ENCODE measurements at places on chromosomes 7 and 10.
A peak's percentile ranks its signal among the peaks of the same experiment; 100 is the strongest.

DNA sequence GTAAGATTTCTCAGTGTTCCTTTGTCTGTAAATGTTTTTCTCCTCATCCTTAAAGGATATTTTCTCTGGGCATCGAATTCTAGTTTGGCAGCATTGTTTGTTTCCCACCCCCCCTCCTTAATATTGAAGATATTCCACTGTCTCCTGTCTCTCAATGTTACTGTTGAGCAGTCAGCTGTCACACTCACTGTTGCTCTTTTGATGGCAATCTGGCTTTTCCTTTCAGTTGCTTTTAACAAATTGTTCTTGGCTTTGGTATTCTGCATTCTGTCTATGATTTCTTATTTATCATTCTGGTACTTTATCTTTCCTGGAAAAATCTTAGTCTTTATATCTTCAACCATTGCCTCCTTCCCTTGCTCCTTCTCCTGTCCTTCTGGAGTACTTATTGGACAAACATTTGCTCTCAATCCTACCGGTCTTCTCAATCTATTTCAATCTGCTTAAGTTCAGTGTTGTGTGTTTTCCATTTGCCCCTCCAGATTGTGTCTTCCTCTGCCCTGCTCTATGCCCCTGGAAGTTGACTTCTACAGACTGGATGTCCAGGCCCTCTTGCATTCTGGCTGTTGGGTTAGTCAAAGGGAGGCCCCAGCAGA is 9.3 kb upstream of the GTPBP4 start:
- DNase-seq: no peak

DNA sequence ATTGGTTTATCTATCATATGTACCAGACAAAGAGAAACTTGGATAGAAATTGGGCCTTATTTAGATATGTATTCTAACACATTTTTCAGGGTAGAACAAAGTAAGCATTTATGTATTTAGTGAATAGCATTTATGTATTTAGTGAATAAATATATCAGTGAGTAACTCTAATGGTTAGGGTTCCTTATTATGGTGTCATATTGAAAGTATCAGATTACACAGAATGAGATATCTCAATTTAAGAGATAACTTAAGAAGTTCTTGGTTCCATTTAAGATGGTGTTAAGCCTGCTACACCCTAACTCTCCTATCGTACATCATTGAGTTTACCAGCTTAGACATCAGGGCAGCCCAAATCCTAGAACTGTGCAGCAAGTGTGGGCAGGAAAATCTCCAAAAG is 35.9 kb upstream of the DMTF1 start:
- no peak for DNase-seq

DNA sequence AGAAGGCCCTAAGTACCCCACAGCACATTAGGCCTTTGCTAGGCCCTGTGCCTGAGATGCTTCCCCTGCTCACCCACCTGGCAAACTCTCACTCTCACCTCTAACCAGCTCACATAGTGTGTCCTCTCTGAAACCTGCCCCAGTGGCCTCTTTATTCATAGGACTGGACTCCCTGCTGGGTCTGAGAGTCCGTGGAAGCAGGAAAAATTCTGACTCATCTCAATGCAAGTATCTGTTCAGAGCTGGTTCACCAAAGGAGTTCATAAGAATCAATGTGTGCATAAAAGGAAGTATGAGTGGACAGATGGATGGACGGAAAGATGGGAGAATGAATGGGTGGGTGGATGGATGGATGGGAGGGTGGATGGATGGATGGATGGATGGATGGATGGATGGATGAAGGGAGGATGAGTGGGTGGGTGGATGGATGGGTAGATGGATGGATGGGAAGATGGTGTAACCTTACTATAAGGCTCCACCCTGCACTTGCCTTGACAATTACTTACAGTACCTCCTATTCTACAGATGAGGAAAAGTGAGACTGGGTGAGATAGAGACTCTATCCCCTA is 111.2 kb upstream of the ZMIZ1 start:
- peak; percentile 63 for DNase-seq

DNA sequence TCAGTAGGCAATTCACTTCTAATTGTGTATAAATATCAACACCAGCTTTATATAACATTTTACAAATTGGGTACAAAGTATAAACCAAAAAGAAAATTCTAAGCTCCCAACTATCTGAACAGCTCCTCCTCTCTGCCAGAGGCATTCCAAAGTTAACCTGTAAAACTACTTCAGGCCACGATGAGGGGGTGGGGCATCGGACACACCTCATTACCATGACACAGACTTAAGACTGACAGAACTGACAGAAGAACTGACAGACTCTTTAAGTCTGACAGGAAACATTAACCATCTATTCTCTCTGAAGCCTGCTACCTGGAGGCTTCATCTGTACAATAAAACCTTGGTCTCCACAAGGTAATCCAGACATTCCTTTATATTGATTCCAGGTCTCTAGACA is 12.3 kb downstream of the ESYT2 start:
- no peak for DNase-seq

GRCh38 chr7:35752742-35753141 is 48.1 kb upstream of the SEPTIN7 start:
- DNase-seq: peak; percentile 32
